Retinal pigment epithelial cell (primary cell): ENCODE measurements at places on chromosomes 5 and 9.

- no peak for DNase-seq
Measured at GRCh38 chr5:32138839-32139493, 35.2 kb downstream of the GOLPH3 start.

GRCh38 chr5:3542158-3542557 lies 53.5 kb upstream of the IRX1 start:
- no peak for DNase-seq

DNA sequence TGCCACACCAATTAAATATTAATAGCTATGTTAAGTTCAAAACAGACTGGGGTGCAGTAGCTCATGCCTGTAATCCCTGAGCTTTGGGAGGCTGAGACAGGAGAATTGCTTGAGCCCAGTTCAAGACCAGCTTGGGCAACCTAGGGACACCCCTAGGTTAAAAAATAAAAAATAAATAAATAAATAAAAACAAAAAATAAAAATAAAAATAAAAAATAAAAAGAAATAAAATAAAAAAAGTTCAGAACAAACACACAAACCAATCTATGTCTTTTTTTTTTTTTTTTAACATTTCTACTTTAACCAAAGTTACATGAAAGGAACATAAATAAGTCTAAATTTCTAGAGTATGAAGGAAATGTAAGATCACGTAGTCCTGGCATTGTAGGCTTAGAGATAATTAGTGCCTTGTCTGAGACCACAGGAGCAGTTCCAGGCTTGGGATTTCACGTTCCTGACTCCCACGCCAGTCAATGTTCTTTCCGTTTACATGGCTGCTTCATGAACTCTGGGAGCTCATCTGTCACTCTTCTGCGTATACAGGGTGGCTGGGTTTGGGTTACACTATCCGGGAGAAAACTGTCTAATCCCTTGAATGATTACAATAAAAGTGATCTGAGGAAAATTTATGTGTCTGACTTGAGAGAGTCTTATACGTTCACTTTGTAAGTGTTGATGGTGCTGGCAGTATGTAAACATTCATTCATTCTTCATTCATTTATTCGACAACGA lies 85.2 kb downstream of the KIAA1958 start:
- DNase-seq: peak; percentile 8

- no peak for DNase-seq
Measured at GRCh38 chr5:80078921-80079320, 43.8 kb downstream of the THBS4 start.

- DNase-seq: no peak
Measured at GRCh38 chr9:17571825-17572224, 7.0 kb upstream of the SH3GL2 start.

GRCh38 chr5:90709323-90710155 lies 150.9 kb downstream of the ADGRV1 start:
- peak; percentile 4 for DNase-seq

DNA sequence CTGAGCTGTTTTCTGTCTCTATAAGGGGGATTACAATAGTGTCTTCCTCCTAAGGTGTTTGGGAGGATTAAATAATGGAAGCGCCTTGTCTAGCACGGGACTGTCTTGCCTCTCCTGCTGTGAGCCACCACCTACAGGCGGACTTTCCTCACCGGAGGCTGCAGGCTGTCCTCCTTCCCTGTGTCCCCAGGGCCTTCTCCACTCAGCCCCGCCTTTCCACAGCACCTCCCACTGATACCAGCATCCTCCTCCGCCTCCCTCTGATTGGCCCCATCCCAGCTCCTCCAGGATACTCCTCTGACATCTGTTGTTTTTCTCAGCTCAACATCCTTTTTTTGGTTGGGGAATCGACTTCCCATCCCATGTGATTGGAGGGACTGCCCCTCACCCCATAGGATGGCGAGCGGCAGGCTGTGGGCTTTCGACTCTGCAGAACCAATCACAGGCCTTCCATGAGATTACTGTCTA lies 851 bp upstream of the ZDHHC12 start:
- DNase-seq: peak; percentile 46

DNA sequence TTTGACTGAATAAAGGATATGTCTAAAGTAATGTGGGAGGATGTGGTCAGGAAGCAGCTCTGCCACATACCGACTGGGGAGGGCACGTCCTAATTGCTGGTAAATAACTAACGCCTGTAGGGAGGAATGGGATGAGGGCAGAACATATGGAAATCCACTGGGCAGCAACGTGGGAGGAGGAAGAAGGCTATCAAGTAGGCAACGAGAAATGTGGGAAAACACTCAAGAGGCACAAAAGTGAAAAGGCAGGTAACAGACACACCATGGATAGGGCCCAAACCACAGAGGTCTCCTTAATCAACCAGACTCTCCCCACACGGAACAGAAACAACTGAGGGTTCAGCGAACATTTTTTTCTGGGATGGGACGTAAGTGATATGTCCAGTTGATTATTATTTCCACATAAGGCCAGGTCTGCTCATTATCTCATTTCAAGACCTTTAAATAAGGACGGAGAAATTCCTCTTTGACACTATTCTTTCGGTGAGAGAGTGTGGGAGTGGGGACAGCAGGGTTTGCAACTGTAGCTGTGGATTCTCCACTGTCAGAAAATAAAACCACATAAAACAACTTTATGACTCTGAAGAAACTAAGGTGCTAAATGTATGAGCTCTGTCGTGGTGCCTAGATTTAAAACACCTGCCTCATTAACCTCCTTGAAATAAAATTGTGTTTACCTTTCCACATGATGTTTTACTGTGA lies 17.0 kb downstream of the IARS1 start:
- no peak for DNase-seq

DNA sequence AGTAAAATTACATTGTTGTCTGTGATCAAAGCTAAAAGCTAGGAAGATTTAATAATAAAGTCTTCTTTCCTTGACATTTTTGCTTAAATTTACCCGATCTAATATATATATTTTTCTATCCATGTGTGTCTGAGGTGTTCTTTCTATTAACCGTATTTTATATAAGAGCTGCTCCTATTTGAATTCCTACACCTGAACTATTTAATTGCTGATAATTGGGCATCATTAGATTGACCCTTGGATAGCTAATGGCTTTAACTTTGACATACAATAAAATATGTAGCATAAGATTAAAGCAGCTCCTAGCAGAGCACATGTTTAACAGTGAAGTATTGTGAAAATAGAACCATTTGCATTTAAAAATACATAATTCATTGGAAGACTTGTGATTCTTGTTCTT lies 792.7 kb downstream of the MAT2B start:
- no peak for DNase-seq

DNA sequence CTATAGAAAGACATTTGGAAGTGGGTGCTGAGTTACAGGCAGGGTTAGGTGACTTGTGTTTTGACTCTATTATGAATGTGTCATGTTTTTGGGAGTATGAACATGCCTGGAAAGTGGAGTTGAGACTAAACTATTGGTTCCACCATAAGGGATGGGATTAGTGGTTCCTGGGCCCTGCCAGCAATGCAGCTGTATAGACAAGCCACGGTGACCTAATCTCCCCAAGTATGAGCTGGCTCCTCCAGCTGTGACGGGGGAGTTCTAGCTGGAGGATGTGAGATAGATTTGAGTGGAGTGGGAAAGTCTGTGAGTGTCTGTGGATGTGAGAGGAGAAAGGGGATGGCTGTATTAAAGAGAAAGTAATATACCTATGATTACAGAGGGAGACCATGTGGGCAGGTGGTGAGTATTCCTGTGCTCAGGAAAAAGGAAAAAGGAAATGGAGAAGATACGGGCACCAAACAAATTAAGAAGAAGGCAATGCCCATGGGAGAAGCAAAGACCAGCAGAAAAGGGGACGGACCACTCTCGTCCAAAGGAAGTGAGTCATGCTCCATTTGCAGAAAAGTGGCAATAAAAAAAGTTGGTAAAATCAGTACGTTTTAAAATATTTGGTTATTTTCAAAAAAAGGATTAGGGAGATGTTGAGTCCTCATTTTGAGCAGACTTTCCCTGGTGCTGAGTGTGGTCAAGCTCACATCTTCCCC lies 48.3 kb upstream of the ICE1 start:
- DNase-seq: no peak

GRCh38 chr5:144281784-144282183 lies 111.1 kb downstream of the KCTD16 start:
- no peak for DNase-seq

- DNase-seq: no peak
Measured at GRCh38 chr9:126384926-126385325, 58.3 kb downstream of the MVB12B start.

DNA sequence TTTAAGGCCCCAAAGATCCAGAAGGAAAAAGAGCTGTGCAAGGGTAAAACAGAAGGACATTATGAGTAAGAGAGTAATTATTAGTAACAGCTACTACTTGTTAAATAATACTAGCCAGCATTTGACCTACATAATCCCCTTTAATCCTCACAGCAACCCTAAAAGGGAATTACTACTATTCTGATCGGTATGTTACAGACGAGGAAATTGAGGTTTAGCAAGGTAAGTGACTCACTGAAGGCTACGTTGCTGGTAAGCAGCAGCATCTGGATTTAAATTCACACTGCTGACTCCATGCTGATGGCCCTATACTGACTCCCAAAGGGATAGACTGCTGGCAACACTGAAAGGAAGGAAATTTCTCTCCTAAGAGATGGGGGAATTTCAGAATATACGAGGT lies 3.7 kb upstream of the FSD1L start:
- DNase-seq: peak; percentile 96

- no peak for DNase-seq
Measured at GRCh38 chr9:108072740-108073139, 583.2 kb upstream of the KLF4 start.

GRCh38 chr5:96381526-96381925 lies 51.5 kb downstream of the PCSK1 start:
- DNase-seq: no peak
